ENCODE measurements at places on chromosomes 3 and 15.

- no peak for DNase-seq
Measured at GRCh38 chr3:52705438-52705687, 228 bp downstream of the GLT8D1 start.

GRCh38 chr3:124919756-124920155 lies 14.8 kb downstream of the MUC13 start:
- DNase-seq = no peak

GRCh38 chr3:127685708-127686511 lies 13.2 kb downstream of the ABTB1 start:
- no peak for DNase-seq

- DNase-seq = no peak
Measured at GRCh38 chr3:105824129-105824528, 44.7 kb downstream of the CBLB start.

- no peak for DNase-seq
Measured at GRCh38 chr15:93705753-93706455, 525.5 kb upstream of the MCTP2 start.

GRCh38 chr3:46135475-46135874 lies 72.6 kb downstream of the CCR1 start:
- DNase-seq = no peak

DNA sequence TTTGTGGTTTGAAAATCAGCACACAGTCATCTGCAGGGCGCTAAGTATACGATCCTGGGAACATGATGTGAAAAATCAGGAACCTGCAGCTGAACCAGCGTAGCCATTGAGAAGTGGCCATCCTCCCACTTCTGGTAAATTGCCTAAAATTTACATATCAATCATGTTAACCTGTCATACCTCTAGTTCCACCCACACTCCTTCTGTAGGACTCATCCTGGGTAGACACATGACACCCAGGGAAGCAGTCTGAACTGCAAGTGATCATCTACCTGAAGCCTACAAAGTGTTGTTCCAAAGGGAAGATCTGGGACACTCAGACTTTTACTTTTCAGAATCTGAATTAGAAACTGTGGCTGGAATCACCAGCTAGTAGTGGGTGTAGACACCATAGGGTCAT lies 5.5 kb upstream of the PSMD6 start:
- DNase-seq = no peak

GRCh38 chr3:131338948-131339640 lies 42.5 kb upstream of the NUDT16 start:
- no peak for DNase-seq
